ENCODE measurements at places on chromosomes 4 and X.

GRCh38 chrX:2647627-2648026, 43.5 kb upstream of the CD99 start:
- no peak for DNase-seq

DNA sequence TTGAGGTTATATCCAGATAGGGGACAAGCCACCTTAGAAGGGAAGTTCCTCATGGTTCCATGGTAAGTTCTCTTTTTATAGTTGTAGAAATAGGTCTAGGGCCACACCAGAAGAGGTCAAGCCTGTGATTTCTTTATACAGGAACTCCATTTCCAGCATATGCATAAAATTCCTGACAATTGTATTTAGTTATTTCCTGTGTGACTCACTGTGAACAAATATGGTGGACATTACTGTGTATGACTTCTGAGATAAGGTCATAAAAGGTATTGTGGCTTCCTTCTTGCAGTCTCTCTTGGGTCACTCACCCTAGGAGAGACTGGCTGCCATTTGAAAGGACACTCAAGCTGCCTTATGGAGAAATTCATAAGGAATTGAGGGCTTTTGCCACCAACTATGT, 2.2 kb upstream of the C4orf36 start:
- no peak for DNase-seq

DNA sequence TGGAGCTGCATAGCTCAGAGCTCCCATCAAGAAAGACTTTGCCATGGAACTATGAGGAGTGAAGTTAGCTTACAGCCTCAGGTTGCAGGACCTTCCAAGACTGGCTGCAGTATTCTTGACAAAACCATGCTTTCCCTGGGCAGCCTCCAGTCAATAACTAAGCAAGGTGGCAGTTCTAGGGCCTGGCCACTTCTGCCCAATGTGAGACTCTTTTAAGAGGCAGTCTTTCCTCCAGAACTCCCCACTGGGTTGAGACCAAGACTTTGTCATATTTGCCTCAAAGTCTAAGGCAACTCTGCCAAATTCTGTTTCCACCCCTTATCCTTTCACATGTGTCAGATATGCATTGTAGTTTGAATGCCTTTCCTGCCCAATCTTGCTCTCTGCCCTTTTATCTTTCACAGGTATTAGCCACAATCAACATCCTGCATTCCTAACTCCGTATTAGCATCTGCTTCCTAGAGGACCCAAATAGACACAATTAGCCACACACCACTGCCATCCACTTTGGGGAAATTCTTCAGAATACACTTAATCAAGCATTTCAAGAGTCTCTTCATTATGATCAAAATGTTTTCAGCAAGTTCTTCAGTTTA, 17.7 kb upstream of the SLC25A43 start:
- DNase-seq = no peak

DNA sequence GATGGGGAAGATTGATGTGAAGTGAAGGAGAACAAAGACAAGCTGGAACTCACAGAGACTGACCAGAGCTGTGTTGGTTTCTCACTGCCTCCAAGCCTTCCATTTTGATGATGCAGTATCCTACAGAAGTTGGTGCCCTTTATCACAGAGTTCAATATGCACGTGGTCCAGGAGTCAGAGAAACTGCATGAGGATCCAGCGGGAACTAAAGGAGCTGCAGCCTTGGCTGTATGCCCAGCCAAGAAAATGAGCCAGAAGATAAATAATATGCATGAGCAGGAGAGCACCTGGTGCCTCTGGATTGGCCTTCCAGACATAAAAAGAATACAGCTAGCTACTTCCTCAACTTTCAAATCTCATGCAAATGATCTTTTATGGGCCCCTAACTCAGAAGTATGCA, 44.3 kb upstream of the DCLK2 start:
- no peak for DNase-seq

GRCh38 chr4:15130441-15130840, 128.2 kb downstream of the CPEB2 start:
- no peak for DNase-seq

DNA sequence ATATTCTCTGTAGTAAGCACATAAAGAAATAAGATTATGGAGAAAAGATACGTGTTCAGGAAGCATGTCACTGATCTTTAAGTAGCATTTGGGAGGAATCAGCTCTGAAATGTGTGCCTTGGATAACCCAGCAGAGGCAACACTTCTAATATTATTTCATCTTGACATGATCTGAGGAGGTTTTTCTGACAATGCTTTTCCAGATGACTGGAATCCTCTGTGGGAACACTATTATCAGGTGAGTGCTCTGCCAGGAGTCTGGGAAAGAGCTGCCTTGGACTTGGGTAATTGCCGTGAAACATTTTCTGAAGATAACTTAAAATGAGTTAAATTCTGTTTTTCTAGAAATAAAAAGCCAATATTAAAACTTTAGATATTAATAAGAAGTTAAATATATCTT, 78.2 kb upstream of the QRFPR start:
- no peak for DNase-seq

- no peak for DNase-seq
Measured at GRCh38 chrX:13499736-13500135, 69.7 kb upstream of the EGFL6 start.

DNA sequence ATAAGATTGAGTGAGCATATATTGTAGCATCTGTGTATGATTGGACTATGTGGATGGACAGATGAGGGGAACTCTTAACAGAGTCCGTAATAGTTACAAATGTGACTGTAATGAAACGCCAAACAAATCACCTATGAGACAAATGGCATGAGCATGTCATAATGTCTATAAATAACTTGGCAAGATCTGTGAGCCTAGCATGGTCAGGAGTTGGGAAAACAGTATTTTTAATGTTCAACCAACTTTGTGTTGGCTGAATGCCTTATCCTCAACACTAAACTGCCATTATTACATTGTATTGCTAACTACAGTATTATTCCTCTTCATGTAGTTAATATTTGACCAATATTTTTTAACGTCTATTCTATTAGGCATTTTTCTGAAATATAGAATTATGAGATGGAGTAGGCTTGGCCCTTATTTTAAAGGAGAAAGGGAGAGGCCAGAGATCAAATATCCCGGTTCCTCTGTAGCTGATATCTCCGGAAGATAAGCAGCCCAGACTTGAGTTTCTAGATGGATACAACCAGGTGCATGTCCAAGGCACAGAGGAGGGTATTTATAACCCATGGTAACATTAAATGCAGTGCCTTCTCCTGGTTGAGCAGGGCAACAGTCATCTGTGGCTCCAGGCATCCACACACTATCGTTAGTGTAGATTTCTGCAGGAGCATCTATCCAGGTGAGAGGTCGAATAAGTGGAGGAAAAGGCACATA, 32.7 kb downstream of the PF4 start:
- no peak for DNase-seq

GRCh38 chrX:331151-331824, 12.7 kb upstream of the GTPBP6 start:
- DNase-seq = no peak

DNA sequence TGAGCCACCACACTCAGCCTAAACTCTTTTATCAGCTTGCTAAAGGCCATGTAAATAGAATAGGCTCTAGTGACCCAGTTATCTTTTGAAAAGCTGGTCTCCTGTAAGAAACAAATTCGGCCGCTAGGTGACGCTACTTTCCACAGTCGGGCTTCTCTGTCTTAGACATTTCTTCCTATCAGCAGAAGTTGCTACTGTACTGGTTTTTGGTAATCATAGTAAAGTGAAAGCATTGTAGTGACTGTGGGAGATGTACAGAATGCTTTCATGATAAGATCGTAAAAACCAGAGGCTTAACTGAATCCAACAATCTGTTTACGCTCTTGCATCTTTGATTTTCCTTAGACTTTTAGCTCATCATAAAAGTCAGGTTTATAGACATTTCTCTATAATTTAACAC, 82.6 kb downstream of the GK start:
- DNase-seq = peak; percentile 91

- DNase-seq = no peak
Measured at GRCh38 chr4:13881892-13882291, 254.4 kb upstream of the BOD1L1 start.

DNA sequence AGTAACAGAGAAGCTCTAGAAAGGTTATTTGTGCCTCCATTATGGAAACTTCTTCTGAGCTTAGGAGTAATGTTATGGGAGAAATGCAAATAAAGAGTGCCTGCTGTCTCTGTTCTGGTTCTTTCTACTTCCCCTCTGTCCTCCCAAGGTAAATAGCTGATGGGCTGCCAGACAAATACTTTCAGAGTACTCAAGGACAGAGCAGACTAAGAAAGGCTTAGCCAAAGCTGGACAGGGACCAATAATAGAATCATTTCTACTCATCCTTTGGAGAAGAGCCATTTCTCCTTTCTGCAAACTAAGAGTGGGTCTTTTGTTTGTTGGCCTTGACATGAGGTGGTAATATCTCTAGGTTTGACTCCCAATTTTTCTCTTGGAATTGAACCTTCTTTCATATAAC, 136.1 kb downstream of the MID1IP1 start:
- no peak for DNase-seq

DNA sequence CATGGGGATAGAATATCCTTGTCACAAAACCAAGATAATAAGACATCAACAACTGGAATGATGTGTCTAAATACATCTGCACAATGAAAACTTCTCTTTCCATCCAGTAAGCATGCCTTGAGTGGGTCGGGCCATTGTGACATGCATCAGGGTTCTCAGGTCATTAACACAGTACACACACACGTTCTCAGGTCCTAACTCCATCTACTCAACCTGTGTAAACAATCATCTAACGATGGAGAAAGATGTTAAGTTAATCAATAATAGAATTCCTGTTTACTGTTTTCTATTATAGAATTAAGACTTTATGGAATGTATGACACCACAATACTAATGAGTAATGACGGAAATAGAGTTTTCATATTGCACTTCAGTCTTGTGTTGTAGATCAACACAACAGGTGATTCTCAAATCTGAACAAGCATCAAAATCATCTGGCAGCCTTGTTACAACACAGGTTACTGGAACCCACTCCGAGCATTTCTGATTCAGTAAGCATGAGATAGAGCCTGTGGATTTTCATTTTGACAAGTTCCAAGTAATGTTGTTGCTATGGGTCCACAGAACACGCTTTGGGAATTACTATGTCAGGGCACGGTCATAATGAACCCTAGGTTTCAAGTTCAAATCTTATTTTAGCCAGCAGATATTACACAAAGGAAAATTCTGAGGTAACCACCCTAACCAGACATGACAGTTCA, 315.8 kb upstream of the TEX13C start:
- no peak for DNase-seq

DNA sequence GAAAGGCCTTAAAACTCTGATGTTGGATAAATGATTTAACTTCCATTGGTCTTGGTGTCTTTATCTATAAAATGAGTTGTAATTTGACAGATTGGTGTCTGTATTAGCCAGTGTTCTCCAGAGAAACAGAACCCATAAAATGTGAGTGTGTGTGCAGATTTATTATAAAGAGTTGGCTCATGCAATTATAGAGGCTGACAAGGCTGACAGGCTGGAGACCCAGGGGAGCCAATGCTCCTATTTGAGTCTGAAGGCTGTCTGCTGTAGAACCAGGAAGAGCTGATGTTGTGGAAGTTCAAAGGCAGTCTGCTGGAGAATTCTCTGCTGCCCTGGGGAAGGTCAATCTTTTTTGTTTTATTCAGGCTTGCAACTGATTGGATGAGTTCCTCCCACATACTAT, 131.7 kb downstream of the SLC4A4 start:
- DNase-seq = no peak
